Aorta (tissue), 5 donors: ENCODE measurements at places on chromosomes 1 and 21. TPM values are rescaled to one million over a fixed set of nuclear protein-coding genes. Genes with fewer than 3 reads are reported as not detected.
A peak's percentile ranks its signal among the peaks of the same experiment; 100 is the strongest.

DNA sequence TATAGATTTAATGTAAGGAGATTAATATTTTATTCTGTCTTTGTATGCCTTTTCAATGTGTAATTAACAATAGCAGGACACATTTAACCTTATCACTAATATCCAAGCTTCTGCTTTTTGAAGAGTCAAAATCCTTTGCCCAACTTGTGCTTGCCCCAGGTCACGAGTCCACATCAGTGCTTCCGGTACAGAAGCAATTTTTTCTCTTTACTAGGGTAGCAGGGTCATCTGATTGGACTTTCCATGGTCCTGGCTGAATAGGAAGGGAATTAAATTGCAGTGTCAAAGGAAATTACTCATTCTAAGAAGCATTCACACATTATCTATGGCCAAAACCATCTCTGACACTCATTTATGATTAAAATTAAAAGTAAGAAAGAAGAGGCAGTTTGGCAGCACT is 460.5 kb upstream of the ADGRL2 start:
- DNase-seq: no peak

Gene ZNF672
- total RNA-seq: 18.7 TPM

DNA sequence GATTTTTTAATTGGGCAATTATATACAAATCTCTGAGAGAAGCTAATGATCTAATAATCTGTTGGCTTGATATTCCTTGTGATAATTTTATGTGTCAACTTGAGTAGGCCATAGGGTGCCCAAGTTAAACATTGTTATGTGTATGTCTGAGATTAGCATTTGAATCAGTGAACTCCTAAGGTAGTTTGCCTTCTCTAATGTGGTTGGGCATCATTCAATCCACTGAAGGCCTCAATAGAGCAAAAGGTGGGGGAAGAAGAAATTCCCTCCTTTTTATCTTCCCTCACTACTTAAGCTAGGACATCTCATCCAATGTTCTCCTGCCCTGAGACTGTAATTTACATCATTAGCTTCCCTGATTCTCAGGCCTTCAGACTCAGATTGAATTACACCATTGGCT is 394.5 kb downstream of the LMO4 start:
- DNase-seq: no peak

Gene PCP4L1
- total RNA-seq: 0.69 TPM

Gene NR1I3
- not detected for total RNA-seq

Gene SYCP1
- not detected for total RNA-seq

- no peak for DNase-seq
Observed at GRCh38 chr1:11484321-11484655, 5.3 kb downstream of the DISP3 start.

Gene ACOT11
- total RNA-seq: 17.5 TPM

DNA sequence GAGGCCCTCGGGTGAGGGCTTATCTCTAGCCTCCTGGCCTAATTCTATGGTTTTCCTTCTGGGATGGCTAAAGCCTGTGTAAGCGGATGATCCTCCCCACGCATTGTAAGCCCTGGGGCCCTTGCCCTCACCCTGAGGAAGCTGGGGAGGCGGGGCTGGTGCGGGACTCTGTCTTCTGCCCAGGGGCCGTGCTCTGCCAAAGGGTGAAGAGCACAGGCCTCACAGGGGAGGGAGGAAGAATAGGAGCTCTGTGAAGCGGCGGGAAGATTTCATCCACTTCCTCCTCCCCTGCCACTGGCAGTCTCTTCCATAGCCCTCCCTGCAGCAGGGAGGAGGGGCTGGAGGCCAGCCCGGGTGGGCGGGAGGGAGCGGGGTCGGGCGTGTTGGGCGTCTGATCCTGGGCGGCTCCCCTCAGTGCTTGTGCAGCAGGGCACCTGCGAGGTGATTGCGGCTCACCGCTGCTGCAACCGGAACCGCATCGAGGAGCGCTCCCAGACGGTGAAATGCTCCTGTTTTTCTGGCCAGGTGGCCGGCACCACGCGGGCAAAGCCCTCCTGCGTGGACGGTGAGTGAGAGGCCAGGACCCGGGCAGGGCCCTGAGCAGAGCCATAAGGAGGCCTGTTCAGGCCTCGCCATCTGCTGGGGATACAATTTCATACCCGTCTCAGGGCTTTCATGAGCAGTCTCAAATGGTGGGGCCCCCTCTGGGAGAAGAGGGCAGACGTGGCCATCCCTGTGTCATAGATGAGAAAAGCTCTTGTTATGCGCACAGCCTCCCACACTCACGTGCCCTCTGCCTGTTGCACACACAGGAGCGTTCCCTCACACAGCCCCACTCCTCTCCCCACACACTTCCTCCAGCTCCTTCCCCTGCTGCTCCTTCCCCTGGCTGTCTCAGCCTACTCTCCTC is 7.7 kb upstream of the PPM1J start:
- no peak for DNase-seq

DNA sequence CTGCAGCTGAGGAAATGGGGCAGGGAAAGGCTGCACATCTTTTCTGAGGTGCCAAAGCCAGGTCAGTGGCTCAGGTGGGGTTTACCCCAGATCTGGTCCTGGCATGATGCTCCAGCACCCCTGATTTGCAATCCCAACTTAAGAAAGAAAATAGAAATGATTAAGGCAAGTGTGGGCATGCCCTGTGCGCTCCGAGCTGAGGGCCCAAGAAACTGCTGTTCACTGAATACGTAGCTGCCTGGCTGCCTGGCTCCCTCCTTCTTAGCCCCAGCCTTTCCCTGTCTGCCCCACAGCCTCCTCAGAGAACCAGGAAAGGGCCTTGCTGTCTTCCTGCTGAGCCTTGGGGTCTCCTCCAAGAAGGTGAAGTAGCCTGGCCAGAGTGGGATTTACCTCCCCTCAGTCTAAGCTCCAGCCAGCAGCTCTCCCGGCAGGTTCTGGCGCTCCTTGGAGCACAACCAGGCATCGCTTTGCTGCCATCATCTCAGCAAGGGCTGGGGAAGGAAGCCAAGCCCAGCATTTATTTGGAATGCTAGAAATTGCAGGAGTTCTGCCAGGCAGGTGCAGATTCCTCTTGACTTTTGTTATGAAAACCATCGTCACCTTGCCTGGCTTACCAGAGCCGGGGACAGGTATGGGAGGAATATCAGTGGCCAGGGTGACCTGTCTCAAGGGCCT is 51.3 kb upstream of the SELENON start:
- no peak for DNase-seq

DNA sequence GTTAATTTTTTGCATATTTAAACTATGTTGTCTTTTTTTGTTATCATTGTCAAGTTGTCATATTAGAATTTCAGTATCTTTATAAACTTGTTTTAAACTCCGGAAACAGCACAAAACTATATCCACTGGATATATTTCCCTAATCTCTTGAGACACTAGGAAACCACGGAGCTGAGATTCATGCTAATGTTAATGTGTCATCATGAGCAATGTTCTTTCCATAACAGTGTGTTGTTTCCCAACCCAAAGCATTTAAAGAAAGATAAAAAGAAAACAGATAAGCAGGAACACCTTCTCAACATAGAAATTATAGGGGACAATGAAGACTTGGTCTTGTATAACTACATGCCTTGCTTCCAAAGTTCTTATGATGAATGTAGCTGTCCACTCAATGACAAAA is 626.2 kb upstream of the TMPRSS15 start:
- no peak for DNase-seq

DNA sequence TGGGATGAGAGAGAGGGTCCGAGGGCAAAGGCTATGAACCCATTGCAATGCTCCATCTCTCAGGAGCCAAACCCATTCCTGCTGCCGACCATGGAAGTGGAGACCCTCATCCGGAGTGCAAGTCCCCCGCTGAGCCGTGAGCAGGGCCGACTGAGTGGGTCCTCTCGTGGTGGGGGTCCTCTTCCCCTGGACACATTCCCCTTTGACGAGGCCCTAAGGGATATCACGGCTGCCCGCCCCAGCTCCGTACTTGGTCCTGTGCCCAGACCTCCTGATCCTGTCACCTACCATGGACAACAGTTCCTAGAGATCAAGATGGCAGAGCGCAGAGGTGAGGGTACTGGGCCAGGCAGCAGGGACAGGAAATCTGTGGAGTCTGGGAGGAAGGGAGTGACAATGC is 11.0 kb downstream of the HYI start:
- peak; percentile 37 for DNase-seq

Gene RBM34
- total RNA-seq: 51.8 TPM

DNA sequence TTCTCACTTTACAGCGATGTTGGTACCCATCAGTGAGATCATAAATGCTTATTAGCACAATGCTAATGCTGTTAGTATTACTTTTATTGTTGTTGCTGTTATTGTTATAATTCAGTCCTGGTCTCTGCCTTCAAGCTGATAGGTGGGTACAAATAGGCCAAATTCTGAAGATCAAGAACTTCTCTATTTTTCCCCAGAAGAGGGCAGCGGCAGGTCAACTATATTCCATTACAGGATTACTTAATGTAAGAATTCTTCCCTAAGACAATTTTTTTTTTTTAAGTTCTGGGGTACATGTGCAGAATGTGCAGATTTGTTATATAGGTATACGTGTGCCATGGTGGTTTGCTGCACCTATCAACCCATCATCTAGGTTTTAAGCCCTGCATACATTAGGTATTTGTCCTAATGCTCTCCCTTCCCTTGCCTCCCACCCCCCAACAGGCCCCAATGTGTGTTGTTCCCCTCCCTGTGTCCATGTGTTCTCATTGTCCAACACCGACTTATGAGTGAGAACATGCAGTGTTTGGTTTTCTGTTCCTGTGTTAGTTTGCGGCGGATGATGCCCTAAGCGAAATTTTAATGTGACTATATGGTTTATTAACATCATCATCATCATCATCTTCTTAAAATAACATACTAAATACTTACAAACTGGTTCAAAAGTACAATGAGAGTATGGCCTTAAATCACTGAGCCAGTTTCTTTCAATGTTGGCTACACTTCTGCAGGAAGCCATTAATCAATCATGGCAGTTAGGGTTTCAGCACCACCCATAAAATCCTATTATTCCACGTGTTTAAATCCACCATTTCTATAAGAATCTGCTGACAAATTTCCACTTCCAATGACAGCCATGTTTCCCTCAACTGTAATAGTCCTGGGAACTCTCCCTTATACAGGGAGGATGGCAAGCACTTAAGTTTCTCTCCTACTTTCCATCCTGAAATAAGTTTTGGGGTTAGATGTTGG is 19.2 kb downstream of the SLC19A2 start:
- DNase-seq: no peak

Gene NES
- total RNA-seq: 47.9 TPM

Gene GPR25
- not detected for total RNA-seq

Gene ZNF692
- total RNA-seq: 20.7 TPM

- DNase-seq: no peak
Observed at GRCh38 chr1:164805399-164805798, 246.4 kb downstream of the PBX1 start.

Gene ZSCAN20
- total RNA-seq: 5.9 TPM

- no peak for DNase-seq
Observed at GRCh38 chr1:101667761-101668160, 329.0 kb downstream of the OLFM3 start.

DNA sequence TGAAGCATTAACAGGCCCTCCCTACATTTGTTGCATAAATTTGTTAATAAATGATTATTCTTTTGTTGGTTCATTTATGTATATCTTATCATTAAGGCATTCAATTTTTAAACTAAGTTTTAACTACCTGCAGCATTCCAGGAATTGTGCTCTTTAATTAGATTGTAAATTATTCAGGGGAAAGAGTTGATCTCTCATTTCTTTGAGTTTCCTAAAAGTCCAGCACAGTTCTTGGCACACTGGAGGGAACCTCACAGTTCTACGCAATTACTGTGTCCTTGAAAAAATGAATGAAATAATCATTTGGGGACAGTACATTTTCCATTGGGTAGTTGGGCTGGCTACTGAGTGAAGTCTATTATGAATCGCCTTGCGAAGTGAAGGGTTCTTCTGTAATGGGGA is 493 bp upstream of the STXBP3 start:
- no peak for DNase-seq

Gene LCE6A
- not detected for total RNA-seq

Gene PUM1
- total RNA-seq: 105 TPM

Gene C1orf53
- total RNA-seq: not detected

GRCh38 chr1:99003581-99004253 is 944 bp downstream of the PLPPR5 start:
- no peak for DNase-seq

Gene FCRL5
- total RNA-seq: 0.63 TPM

DNA sequence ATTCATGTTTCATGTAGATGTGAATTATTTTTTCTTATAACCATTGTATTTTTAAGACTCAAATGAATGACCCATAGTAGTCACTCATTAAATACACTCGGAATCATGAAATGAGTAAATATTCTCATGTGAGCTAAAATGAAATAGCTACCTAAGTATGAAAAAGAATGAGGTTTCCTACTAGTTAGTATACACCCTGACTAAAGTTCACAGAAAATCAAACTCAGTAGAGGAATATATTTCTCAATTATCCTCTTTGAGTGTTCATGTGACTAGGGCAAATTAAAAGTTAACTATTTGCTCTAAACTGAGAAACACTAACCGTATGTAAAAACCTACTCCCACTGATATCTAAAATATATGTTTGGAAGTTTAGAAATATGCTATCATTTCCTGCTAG is 187.8 kb downstream of the BRINP3 start:
- DNase-seq: no peak

DNA sequence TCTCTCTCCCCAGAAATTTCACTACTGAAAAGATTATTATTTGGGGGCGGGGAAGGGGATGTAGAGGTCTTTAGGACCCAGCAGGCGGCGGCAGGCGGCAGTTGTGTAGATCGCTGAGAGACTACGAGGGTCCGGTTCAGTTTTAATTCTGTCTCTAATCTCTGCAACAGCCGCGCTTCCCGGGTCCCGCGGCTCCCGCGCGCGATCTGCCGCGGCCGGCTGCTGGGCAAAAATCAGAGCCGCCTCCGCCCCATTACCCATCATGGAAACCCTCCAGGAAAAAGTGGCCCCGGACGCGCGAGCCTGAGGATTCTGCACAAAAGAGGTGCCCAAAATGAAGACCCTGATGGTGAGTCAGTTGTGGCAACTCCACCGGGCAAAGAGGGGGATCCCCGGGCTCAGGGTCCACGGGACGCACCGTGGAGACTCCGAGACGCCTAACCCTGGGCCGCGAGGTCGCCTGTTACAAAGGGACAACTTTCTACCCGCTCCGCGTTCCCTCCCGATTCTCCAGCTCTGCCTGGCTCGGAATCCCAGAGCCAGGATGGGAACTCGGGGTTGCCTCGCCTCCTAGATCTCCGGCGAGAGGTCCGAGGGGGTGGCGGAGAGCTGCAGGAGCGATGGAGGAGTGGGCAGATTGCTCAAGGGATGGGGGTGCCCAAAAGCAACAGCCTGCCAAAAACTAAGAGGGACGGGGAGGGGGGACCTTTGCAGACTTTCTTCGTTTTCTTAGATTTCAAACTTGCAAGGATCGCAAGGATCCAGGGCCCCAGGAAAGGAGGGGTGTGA is at the start of gene ST6GALNAC5:
Gene ST6GALNAC5, plus strand, starts transcription at position 139 of the 789 bp plus-strand sequence.
- DNase-seq: peak; percentile 80
